Heart right ventricle (tissue), 16 donors: ENCODE measurements at places on chromosomes 5 and 9. TPM values are rescaled to one million over a fixed set of nuclear protein-coding genes. Genes with fewer than 3 reads are reported as not detected.

DNA sequence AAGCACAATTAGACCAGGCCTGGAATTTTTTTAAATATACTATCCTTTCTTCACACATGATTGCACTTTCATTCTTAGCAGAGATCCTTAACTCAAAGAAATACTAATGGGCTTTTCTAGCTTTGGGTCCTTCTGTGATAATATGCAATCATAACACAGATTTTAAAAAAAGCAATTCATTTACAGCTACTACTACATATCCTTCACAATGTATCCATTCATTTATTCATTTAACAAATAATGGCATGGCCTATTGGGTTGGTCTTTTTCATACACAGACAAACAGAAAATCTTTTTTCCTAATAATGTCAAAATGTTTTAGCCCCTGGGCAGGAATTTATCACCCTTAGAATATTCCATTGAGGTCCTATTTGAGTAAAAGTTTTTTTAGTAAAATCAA, 47.0 kb downstream of the SAXO1 start:
- no peak for DNase-seq

DNA sequence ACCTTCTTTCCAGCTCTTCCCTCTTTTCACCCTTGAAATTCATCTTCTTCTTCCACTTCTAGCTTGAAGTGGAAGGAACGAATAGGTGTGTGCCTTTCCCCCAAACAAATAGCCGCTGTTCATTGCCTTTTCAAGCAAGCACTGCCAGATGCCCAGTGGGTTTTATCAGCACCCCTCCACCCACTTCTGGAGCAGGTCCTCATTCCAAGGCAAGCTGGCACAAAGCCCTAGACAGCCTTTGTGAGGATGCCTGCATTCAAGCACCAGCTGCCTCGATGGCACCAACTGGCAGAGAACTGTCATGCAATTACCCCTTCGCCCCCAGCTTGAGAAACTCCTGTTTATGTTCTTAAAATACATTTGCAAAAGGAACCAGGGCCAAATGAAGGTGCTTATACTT, 36.5 kb downstream of the SERINC5 start:
- no peak for DNase-seq

DNA sequence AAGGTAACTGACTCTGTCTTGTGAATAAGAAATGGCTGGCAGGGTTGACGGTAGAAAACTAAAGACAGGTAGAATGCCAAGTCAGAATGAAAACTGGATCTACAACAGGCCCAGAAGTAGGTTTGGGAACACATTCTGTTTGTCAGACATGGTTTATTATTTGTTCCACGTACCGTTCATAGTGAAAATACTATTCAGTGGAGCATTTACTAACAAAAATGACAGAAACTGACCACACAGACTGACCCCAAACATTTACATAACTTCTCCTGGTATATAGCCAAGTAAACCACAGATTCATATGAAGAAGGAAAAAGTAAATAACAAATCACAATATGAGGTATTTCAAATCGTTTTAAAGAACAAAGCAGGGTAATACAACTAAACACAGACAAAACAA, 73.7 kb downstream of the SLC38A9 start:
- DNase-seq = no peak

DNA sequence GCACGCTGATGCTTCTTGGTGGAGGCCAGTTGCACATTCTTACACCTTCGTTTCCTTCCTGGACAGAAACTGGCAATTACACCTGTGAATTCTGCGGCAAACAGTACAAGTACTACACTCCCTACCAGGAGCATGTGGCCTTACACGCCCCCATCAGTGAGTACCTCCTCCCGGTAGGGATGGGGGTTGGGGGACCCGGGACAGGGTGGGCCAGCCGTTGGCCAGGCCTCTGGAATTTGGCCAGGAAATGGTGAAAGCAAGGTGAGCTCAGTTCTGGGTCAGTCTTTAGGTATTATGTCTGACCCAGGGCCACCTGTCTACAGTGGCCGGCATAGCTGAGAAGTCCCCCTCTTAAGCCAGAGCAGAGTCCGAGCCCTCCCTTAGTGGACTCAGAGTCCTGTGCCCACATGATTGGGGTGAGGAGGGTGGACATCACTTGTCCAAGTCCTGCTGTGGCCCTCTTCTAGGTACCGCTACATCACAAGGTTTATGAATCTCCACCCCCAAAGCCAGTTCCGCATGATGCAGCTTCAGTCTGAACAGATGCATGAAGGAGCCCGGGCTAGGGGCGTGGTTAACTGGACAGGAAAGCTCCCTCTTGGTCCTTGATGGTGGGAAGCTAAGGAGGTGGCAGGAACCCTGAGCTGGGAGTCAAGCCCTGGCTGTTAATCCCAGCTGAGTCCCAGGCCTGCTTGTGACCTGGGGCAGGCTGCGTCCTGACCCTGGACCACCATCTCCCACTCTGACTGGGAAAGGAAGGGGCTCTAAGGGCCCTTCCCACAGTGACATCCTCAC, 61.3 kb downstream of the AMBP start:
- DNase-seq = no peak

DNA sequence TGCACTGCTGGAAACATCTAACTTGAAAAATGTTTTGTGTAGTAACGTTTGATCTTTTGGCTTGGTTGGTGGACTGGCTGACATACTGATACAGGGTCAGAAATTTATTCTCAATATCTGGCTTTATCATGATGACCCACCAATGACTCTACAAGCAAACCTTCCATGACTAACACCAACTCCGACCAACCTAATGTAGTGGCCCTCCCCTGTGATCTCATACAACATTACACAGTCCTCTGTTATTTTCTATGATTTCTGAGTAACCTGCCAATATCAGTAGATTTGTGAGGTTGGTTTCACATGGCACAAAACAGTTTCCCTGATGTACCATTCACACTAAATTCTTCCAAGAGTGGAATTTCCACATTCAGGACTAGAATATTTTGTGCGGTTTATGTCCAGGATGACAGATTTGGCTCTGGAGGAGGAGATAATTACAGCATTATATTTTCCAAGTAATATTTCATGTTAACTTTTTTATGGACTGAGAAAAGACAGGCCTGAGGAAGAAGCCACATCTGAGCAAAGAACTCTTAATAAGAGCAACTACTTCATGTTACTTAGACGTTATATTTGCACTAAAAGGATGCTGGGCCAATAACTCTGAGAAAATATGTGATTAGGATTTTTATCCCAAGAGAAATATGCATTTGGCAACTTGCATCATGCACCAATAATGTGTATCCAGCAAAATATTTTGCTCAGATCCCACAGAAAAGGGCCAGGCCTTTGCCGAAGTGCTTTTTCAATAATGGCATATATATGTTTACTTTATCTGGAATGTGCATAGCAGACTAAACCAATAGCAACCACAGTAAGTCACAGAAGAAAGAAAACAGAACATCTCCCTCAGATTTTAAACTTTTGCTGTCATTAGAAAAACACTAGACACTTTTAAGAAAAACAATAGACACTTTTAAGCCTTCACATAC, 273.4 kb downstream of the KCNN2 start:
- DNase-seq = no peak

DNA sequence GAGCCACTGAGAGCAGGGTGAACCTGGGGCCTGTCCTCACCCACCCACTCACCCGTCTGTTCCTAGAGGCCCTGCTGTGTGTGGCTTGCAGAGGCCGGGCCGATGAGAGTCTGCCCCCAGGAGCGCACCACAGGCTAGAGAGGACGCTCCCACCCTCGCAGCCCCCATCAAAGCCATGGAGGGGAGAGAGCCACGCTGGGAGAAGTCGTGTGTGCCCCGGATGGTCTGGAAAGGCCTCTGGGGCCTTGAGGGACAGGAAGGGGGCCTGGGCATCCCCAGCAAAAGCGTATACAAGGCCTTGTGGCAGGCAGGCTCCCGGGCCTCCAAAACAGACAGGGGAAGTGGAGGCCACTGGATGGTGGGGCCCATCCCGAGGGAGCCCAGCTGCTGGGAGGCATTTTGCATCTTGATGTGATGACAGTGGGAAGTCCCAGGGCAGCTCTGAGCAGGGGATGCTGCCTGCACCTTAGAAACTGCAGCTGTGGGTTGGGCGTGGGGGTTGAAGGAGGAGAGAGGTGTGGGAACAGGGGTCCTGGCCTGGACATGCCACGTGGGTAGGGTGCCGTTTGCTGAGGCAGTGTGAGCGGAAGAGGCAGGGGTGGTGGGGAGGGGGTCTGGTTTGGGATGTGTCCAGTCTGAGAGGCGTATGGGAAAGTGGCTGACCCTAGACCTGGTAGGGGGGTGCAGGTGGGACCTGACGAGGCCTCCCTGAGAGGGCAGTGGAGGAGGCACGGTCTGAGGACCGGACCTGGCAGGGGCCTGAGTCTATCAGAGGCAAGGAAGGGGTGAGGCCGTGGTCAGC, 43.0 kb upstream of the NOTCH1 start:
- no peak for DNase-seq

Gene NR5A1
- total RNA-seq = not detected

Gene NR6A1
- 1.3 TPM for total RNA-seq

Gene AFAP1L1
- total RNA-seq = 30.3 TPM
